ENCODE measurements at places on chromosomes 6 and 20.

DNA sequence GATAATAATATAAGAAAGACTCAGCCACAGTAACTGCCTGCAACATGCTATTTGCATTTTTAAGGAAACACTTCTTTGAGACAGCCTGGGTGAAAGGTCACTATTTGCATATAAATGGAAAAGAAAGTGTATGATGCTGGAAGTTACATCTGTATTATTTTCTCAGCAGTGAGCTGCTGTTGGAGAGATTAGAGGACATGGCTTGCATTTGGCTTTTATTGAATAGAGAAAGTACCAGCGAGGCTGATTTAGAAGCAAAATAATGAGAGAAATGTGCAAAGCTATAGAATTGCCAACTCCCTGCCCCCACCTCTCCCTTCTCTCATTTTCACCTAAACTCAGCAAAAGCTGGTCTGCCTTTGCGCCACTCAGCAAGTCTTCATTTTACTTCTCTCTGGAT, 12.7 kb downstream of the MYT1 start:
- DNase-seq: no peak

- DNase-seq: no peak
Measured at GRCh38 chr20:48600470-48600945, 227.3 kb downstream of the PREX1 start.

DNA sequence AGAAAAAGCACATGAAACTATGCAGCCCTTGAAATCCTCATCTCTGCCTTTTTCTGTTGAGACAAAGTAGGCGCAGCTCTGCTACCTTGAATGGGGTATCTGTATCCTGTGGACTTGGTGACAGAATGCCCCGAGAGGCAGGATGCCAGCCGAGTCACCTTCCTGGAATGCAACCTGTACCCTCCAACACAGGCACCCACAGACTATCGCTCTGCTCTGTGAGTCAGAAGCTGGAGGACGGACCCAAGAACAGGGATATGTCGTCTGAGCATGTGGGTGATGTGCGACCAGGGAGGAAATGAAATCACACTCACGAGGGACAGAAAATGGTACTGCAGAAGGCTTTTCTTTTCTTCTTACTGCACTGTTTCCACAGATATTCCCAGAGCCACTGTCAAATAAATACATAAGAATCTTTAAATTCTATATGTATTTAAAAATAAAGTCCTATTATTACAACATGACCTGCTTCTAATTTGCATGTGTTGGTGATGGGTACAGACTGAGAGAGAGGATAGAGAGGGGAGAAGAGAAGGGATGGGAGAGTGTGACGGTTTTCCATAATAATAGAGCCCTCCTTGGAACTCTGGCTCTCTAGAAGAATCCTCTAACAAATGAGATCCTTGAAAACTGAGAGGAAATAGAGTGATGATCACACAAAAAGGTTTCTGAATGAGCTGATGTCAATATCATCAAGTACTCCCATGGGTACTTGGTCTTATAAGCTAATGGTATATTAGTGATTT, 308.1 kb downstream of the FOXC1 start:
- DNase-seq: no peak

DNA sequence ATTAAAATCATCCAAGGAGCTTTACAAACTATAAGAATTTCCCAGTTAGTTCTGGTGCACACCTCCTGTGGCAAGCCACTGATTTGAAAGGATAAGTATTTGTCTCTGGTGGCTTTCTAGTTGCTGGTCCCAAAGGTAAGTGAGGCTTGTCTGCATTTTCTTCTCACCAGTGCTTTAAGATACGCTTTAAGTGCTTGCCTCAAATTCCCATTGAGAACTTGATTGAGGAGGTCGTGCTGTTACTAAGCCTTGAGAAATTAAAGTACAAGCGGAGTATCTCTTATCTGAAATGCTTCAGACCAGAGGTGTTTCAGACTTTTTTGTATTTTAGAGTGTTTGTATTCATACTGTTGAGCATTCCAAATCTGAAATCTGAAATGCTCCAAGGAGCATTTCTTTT, 29.9 kb upstream of the MYO6 start:
- DNase-seq: no peak

DNA sequence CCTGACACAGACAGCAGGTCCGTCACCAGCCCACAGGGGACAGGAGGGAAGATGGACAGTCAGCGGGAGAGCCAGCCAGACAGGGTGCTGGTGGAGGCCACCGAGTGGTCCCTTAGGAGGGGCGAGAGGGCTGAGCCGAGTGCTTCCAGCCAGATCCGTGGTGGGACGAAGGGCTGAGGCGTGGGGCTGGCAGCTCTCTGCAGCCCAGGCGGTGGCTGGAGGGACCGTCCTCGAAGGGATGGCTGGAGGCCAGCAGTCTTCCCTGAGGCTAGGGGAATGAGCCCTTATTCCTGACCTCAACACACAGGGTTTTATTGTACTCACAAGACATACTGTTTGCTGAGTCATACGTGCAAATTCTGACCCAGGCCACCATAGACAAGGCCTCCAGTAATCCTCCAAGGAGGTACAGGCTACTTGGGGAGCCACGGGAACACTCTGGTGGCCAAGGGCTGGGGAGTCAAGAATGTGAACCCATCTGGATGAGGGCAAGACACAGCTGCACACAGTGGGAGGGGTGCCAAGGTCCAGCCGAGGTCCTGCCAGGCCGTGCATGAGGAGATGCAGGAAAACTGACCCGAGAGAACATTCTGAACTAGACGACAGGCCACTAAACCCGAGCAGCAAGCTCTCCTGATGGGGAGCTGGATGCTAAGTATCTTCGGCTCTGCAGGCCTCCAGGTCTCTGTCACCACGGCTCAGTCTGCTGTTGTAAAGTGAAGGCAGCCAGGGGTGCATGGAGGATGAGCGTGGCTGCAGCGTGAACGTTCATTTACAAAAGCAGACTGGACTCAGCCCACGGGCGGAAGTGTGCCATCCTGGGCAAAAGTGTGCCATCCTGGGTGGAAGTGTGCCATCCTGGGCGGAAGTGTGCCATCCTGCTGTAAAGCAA, 242.5 kb downstream of the TTLL2 start:
- DNase-seq: no peak

DNA sequence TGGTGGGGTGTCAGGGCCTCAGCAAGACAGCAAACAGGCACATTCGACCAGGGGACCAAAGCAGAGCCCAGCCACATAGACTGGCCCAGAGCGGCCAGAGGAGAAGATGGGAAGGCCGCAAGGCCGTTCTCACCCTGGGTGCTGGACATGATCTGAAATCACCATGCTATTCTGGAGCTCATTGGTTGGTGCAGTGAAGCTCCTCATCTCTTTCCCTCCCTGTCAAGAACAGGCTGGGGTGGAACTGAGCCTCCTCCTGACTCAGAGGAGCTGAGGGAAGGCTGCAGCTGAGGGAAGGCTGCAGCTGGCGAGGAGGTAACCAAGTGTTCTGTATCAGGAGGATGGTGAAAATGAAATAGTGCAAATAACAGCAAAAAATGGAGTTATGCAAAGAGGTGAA, 80.0 kb downstream of the AKAP7 start:
- DNase-seq: no peak

- no peak for DNase-seq
Measured at GRCh38 chr20:15498926-15499325, 1074.3 kb downstream of the KIF16B start.

DNA sequence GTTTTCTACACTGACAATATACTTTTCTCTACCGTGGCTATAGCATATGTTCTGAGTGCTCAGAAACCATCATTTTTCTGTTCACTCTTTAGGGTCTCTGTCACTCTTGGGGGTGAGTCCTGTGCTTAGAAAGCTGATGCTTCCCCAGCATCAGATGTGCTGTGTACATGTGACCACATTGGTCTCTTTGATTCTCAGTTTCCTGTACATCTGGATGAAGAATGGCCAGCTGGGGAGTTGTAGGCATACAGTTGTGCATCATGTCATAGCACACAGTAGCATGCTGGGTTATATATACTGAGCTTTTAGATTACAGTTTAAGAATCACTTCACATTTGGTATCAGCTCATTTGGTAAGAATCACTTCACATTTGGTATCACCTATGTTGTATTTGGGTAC, 238.6 kb upstream of the PREP start:
- DNase-seq: no peak

- DNase-seq: no peak
Measured at GRCh38 chr6:83292900-83293843, 100.0 kb downstream of the RWDD2A start.

DNA sequence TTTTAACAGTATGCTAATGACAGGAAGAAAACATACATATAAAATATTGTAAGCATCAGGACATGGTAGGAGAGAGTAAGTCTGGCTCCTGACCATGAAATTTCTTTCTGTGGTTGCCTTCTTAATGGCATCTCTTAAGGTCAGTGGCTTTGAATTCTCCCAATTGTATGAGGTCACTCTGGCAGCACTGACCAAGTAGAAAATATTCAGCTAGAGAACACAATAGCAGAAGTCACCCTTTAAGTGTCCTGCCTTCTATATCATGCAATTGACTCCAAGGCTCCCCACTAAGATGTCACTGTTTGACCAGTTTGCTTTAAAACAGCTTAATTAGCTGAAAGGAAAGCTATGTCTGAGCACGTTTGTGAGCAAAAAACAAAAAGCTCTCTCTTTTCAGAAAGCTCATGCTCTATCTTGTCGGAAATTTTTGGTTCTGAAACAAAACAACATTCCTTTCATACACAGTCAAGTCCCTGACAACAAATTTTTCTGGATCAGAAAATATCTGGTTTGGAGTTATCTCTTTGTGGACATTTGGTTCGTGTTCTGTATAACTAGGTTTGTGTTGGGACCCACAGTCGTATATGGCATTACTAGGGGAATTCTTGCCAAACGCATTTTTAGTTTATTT, 120.9 kb upstream of the IFNGR1 start:
- DNase-seq: no peak

Data from nephron progenitor cell (in vitro differentiated cells).